GM03348 (cell line): ENCODE measurements at places on chromosomes 11 and 22.

- DNase-seq = no peak
Observed at GRCh38 chr11:13944911-13945425, 17.6 kb upstream of the SPON1 start.

DNA sequence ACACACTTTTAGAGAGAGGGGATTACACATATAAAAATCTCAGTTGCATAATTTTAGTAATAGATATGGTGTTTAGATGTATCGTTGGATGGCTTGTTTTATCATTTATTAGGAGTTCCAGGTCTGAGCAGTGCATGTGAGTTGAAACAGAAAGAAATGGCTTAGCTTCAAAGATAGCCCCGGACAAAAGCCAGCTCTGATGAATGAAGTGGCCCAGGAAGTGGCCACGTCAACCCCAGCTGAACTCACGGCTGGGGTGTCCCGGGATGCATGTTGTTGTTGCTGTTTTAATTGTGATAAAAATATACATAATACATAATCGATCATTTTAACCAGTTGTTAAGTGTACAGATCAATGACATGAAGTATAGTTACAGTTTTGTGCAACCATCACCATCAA lies 1513.6 kb downstream of the BRD1 start:
- DNase-seq = no peak

DNA sequence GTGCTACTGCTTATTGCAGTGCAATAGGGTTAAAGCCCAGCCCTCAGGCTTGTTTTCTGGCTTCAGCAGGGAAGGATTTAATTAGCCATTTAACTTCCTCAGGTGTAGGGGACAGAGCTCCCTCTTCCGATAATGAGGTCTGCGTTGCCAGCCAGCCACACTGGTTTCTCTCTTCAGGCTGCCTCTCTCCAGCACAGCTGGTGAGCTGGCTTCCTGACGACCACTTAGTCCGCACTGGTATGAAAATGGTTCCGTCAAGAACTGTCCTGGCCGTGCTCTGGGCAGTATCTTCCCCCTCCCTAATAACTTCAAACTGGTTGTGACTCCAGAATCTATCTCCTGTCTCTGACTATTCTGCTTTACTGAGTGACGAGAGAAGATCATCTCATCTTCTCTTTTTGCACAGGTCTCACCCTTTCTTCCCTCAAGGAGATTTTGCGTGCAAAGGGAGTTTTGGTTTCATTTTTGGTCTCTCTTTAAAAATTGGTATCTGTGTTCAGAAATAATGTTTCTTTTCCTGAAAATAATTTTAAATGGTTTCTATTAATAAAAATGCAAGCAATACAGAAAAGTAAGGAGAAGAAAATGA lies 49.2 kb downstream of the CNTN5 start:
- peak; percentile 9 for DNase-seq

DNA sequence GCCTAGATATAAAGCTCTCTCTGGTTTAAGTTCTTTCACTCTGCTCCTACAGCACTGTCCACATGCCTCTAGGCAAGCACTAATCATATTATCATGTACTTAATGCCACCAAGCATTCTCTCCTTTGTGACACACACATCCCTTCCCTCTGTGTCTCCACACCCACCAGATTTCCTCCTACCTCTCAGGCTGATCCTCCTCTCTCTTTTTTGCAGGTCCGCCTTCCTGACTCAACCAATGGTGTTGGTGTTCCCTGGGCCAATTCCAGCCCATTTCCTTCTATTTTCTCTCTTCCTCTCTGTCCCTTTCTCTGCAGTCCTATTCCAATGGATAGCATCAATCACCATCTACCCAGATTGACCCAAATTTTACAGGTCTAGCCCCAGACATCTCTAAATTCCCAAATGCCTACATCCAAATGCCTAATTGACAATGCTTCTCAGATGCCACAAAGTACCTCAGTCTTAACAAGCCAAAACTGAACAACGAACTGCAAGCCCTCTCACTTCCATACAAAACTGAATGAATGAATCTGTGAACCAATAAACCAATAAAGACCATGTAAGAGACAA lies 504 bp upstream of the ZNF215 start:
- DNase-seq = peak; percentile 13

- no peak for DNase-seq
Observed at GRCh38 chr11:19594326-19594725, 118.3 kb upstream of the NAV2 start.

- no peak for DNase-seq
Observed at GRCh38 chr11:125079151-125079877, 16.2 kb downstream of the SLC37A2 start.

DNA sequence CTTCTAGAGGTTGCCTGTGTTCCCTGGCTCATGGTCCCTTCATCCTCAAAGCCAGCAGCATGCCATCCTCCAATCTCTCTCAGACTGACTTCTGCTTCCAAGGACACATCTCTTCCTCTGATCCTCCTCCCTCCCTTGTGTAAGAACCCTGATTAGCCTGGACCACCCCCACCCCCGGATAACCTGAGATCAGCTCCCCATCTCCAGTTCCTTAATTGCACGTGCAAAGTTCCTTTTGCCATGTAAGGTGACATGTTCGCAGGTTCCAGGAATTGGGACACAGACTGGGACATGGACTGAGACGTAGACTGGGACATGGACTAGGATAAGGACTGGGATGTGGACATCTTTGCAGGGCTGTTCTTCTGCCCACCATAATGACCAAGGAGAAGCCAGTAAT lies 925.3 kb downstream of the TBC1D22A start:
- no peak for DNase-seq

GRCh38 chr22:46233231-46233630 lies 16.9 kb downstream of the CDPF1 start:
- DNase-seq = peak; percentile 51

DNA sequence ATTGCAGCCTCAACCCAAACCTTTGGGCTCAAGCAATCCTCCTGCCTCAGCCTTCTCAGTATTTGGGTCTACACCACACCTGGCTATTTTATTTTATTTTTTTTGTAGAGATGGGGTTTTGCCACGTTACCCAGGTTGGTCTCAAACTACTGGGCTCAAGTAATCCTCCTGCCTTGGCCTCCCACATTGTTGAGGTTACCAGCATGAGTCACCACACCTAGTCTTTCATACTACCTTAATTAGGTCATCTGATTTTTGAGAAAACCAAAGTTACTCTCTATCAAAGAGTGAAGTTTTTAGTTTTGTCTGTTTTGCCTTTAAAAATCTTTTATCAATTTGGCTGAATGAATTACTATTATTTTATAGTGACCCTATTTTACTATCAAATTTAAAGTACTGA lies 335.6 kb upstream of the LRRC4C start:
- DNase-seq = no peak

DNA sequence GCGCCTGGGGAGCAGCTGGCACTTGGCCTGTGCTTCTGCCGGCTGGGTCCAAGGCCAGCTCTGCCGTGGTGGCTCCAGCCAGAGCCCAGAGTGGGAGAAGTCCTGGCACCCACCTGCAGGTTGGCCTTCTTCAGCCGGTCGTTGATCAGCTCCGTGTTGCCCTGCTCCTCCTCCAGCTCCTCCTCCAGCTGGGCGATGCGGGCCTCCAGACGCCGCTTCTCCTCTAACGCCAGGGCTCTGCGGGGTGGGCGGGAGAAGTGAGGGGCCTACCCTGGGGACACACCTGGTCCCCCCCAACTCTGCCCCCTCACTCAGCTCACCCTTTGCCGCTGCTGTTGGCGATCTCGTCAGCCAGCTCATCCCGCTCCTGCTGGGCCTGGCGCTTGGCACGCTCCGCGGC lies 32.6 kb downstream of the APOL1 start:
- DNase-seq = no peak

DNA sequence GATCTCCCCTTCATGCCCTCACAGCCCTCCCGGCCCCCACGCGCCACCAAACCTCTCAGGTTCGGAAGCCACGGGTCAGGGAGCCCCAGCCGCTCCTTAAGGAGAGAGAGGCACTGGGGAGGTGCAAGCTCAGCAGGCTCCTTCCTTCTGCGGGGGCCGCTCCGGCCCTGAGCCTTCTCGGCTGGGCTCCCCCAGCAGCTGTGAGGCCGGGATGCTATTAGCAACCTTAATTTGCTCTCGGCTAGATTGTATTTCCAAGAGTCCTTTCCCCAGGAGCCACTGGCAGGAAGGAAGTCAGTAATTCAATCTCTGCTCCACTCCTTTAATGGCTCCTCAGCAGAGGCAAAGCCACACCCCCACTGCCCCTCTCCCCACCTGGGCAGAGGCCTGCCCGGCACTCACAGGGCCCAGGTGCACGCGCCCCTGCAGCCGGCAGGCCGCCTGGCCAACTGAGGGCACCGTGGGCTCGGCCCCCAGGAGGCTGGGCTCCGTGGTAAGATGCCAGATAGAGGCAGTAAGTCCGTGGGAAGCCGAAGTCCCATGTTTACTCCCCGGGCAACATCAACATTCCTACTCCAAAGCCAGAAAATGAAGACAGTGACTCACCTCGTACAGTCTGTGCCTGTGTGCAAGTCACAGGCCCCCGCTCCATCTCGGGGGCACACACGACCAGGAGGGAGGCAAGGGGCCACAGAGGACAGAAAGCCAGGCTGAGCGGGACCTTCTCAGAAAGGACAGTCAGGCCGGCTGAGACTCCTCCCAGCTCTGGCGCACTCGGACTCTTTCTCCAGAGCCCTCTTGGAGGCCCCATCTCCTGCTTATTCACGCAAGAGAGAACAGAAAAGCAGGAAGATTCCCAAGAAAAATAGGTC lies 5.2 kb downstream of the IGSF9B start:
- DNase-seq = peak; percentile 33

DNA sequence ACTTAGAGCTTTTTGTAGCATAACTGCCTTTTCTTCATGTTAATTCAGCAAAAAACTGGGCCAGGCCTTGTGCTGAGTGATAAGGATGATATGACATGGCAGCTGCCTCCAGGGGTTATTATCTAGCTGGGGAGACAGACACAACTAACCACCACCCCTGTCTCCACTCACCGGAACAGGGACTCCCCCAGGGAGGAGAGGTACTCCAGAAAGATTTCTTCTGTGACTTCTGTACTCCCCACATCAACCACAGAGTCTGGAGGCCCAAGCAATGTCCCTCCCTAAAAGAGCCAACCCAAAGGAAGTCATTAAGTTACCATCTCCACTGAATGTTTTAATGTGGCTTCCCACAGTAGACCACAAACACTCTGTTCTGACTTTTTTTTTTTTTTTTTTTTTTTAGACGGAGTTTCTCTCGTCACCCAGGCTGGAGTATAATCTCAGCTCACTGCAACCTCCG lies 14.3 kb upstream of the PMM1 start:
- no peak for DNase-seq

DNA sequence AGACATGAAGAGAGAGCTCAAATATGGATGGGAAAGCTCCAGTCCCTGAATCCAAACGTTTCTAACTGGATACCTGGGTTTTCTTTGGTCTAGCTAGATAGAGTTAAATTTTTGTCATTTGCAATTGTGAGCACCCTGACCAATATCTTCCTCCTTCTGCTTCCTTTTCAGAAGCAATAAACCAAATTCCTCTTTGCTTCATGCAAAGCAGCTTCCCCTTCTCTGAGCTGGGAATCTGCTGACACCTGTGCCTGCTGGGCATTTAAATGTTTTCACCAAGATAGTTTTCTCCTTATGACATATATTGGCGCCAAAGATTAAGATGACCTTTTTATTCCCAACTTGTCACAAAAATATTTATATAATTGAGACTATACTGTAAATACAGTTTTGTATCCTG lies 27.9 kb upstream of the PAK1 start:
- DNase-seq = no peak

DNA sequence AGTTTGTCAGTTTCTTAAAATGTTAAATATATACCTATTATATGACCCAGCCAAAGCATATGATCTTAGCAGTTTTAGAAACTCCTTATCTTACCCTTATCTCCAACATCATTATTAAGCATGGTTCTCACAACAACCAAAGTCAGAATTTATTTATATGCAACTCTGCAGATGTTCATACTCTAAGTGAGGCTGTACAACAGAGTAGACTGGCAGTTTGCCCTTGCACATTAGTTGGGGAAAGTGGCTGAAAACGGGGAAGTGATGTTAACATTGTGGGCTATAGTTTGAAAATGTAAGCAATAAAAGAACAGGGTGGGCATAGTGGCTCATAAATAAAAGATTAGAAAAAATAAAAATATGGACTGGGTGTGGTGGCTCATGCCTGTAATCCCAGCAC lies 49.7 kb downstream of the ATG16L2 start:
- no peak for DNase-seq

- DNase-seq = no peak
Observed at GRCh38 chr11:35049859-35050531, 89.0 kb upstream of the CD44 start.

- DNase-seq = no peak
Observed at GRCh38 chr11:113286009-113286408, 28.4 kb upstream of the TTC12 start.

DNA sequence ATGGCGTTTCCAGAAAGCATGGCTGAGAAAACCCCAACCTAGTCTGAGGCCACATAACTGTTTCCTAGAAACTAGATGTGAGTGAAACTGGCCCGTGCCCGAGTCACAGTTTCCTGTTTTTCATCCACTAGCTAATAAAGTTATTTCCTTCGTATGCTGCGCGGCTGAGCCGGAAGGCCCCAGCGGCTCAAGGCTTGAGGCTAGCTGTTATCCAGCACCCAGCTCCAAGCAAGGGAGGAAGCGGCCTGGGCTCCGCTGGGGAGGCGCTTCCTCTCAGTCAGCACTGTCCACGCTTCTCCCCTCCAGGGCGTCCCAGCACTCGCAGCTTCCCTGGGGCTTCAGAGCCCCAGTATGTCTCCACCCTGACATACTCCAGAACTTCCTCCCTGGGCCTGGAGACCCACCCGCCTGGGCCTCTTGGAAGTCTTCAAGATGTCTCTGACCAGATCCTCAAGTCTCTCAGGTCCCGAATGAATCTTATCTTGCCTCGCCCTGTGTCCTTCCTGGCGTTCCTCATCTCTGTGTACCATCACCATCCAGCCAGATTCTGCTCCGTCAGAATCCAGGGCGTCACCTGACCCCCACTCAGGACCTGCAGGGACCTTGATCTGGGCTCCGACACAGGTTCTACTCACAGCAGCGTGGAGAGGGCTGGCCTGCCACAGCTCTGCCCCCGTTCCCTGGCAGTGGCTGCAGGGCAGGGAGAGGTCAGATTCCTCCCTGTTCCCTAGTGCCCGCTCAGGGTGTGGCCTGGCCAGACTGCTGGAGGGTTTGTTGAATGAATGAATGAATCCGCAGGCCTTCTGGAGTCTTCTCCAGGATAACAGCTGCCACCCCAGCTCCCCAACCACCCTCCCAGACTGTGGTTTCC lies 81.9 kb downstream of the LRRC32 start:
- no peak for DNase-seq

- peak; percentile 40 for DNase-seq
Observed at GRCh38 chr11:102081313-102081712, 28.9 kb upstream of the YAP1 start.
